ENCODE measurements at places on chromosomes 11 and 22.

- no peak for DNase-seq
Measured at GRCh38 chr11:119258983-119259382, 52.8 kb downstream of the CBL start.

DNA sequence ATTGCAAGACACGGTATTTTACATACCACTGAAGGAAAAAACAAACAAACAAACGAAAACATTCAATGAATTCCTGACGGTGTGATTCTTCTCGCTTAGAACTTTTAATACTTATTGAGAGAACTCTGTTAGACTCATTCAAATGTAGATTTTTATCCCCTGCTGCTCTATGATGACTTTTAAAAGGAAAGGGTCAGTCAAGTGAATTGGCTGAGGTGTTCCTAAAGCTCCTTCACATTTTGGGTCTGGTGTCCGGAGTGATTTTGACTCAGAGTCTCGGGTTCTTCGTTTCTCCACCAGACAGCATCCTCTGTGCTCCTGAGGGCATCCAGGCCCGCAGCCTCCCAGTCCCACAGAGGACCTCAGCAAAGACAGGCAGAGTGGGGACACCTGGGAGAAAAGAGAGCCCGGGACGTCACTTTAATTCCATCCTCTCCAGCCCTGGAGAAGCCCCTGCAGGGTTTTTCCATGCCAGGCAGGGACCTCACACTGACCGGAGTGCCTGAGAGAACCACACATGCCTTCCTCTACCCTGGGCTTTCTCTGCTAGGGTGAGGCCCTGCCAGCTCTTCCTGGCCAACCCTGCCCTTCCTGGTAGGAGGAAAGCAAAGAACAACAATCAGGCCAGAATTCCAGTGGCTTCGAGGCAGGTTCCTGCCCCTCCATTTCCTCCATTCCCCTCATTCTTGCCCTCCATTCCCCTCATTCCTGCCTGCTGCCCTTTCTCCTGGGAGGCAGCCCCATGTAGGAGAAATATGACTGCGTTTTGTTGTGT lies 1.4 kb upstream of the CSF2RB start:
- no peak for DNase-seq

GRCh38 chr11:36465449-36466163 lies 44.5 kb downstream of the TRAF6 start:
- DNase-seq: no peak

DNA sequence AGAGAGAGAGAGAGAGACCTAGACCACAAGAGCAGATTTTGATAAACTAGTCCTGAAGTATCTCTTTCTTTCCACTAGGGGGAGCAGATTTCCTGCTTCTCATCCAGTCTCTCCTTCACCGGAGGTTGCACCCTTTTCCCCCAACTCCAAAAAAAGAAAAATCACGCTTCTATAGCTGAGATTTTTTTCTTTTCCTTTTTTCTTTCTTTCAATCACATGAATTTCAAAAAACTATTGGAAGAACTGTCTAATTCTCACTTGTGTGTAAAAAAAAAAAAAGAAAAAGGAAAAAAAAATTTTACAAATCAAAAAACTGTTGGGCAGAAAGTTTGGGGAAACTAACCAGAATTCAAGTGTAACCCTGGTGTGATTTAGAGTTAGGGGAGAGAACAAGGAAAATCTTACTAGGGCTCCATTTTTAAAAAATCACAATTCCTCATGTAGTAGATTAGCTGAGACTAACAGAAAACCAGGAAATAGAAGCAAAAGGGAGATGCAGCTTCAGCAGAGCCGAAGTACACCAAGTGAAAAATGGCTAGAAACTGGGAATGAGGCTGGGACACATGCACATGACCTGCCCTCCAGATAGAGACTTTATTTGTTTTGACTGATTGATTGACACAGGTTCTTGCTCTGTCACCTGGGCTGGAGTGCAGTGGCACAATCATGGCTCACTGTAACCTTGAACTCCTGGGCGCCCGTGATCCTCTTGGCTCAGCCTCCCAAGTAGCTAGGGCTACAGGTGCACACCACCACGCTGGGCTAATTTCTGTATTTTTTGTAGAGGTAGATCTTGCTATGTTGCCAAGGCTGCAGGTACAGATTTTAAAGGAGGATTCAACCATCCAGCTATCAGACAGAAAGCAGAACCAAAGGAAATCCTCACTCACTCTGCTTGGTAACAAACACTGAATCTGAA lies 27.1 kb downstream of the SDHD start:
- DNase-seq: no peak

DNA sequence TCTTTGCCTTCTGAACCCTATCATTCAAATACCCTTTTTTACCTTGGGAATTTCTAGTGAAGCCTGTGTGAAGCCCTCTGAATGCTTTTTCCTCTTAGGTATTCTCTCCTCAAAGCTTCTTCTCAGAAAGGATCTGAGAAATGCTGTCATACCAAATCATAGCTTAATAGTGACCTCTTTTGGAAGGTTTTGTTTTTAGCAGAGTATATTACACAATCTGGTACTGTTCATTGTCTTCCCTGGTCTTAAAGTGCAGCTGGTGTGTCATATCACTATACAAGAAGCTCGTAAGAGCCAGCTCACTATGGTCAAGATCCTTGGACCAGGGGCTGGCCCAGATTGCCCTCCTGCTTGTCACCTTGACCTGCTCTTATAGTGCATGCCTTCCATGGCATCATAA lies 204.4 kb upstream of the ANO5 start:
- DNase-seq: no peak

GRCh38 chr11:134150195-134150903 lies 73.4 kb downstream of the NCAPD3 start:
- DNase-seq: no peak

GRCh38 chr11:7909585-7910285 lies 21.3 kb downstream of the OR10A6 start:
- no peak for DNase-seq

GRCh38 chr22:48753381-48753730 lies 1074.3 kb downstream of the BRD1 start:
- no peak for DNase-seq

- DNase-seq: peak; percentile 40
Measured at GRCh38 chr22:48942698-48943566, 884.7 kb downstream of the BRD1 start.

GRCh38 chr11:95991545-95991944 lies 67.6 kb upstream of the MTMR2 start:
- DNase-seq: no peak

GRCh38 chr11:34890089-34890488 lies 26.1 kb downstream of the APIP start:
- DNase-seq: no peak

- DNase-seq: no peak
Measured at GRCh38 chr22:20021196-20022181, 579 bp downstream of the TANGO2 start.

DNA sequence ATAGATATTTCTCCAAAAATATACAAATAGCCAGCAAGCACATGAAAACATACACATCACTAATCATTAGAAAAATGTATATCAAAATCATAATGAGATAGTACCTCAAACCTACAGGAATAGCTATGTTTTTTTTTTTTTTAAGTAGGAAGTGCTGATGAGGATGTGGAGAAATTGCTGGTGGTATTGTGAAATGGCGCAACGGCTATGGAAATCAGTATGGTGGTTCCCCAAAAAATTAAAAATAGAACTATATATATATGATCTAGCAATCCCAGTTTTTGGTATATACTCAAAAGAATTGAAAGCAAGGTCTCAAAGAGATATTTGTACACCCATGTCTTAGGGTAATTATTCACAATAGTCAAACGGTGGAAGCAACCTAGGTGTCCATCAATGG lies 46.0 kb upstream of the HIPK3 start:
- DNase-seq: no peak

DNA sequence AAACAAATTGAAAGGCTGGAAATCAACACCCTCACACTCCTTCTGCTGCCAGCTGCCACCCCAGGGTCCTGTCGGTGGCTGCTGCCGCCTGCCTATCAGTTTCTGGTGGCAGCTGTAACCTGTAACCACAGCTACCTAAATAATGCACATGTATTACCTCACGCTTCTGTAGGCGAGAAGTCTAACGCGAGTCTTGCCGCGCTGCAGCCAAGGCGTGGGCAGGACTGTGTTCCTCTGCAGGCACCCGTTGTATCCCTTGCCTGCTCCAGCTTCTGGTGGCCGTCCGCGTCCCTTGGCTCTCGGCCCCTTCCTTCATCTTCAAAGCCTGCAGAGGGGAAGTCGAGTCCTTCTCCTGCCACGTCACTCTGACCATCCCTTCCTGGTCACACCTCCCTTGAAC lies 44.1 kb upstream of the GCAT start:
- no peak for DNase-seq

Measured in ecto neural progenitor cell (in vitro differentiated cells).